ENCODE measurements at places on chromosomes 5 and 9. TPM values are rescaled to one million over a fixed set of nuclear protein-coding genes. Genes with fewer than 3 reads are reported as not detected.

DAB2IP gene
- polyA plus RNA-seq: 41.0 TPM

TSLP gene
- polyA plus RNA-seq: 0.67 TPM

DND1 gene
- not detected for polyA plus RNA-seq

GABRA6 gene
- polyA plus RNA-seq: not detected

GPRIN1 gene
- polyA plus RNA-seq: 0.49 TPM

EDIL3 gene
- 11.6 TPM for polyA plus RNA-seq

OR5C1 gene
- polyA plus RNA-seq: not detected

TMEM252 gene
- 1.0 TPM for polyA plus RNA-seq

CMYA5 gene
- 230 TPM for polyA plus RNA-seq

AQP7 gene
- 1.9 TPM for polyA plus RNA-seq

GAPVD1 gene
- 20.5 TPM for polyA plus RNA-seq

LCN6 gene
- polyA plus RNA-seq: 0.18 TPM

ANGPTL2 gene
- 63.6 TPM for polyA plus RNA-seq

LMX1B gene
- polyA plus RNA-seq: 0.80 TPM

C9orf153 gene
- polyA plus RNA-seq: 0.22 TPM

FRRS1L gene
- 1.4 TPM for polyA plus RNA-seq

IFNK gene
- polyA plus RNA-seq: not detected

NIPAL4 gene
- 0.37 TPM for polyA plus RNA-seq

C9orf152 gene
- polyA plus RNA-seq: 0.06 TPM

CER1 gene
- polyA plus RNA-seq: 0.46 TPM

TOR1B gene
- polyA plus RNA-seq: 15.0 TPM

SOX30 gene
- 0.42 TPM for polyA plus RNA-seq

KIF4B gene
- 0.06 TPM for polyA plus RNA-seq

All from forelimb muscle (tissue), 1 donor.